ENCODE measurements at places on chromosomes 5 and 9.

DNA sequence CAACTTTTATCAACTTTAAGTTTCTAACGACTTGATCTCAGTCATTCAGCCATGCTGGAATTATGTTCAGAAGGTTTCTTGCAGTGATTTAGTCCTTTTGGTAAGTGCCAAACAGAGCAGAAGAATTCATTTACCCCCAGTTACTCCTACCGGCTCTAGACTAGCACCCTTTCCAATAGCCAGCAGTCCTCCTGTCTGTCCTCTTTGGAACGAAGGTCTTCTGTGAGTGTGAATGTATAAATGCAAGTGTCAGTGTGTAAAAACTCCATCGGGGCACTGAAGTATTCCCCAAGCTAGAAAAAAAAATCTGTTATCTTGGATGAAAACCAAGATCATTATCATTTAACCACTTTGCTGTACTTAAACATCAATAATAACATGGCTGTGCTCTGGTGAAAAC lies 64.4 kb downstream of the GLIS3 start:
- H3K4me3 ChIP-seq, result no peak overlapping the region
- no peaks in the 10 kb centered on the region for H3K27me3 ChIP-seq
- peaks cover 22% of the 10 kb centered on the region for H3K4me1 ChIP-seq
- no peaks in the 10 kb centered on the region for H3K36me3 ChIP-seq

GRCh38 chr9:7121055-7121454 lies 363.3 kb downstream of the KDM4C start:
- no peak for DNase-seq
- H3K4me3 ChIP-seq, result no peak overlapping the region
- H3K36me3 ChIP-seq, result peaks cover 19% of the 10 kb centered on the region
- no peaks in the 10 kb centered on the region for H3K27me3 ChIP-seq

- no peak overlapping the region for H3K27ac ChIP-seq
- no peaks in the 10 kb centered on the region for H3K27me3 ChIP-seq
- no peak for DNase-seq
- H3K4me3 ChIP-seq, result no peak overlapping the region
- peaks cover 10% of the 10 kb centered on the region for H3K36me3 ChIP-seq
Measured at GRCh38 chr9:128061275-128061960, 5.7 kb downstream of the NAIF1 start.

DNA sequence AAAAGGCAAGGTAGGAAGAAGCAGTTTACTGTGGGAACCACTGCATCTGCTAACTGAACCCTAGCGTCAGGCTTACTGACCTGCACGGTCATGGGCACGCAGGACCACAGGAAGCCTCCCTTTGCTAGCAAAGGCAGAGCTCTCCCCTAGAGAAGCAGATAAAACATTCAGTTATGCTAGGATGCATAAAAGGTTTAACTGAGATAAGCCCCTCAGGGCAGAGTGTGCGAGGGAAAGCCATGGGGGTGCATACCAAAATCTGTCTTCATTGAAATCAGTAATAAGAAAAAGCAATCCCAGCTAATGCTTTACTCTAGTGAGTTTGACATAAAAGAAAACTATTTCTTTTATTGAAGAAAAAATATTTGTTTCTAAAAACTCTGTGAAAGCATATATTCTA lies 2403.7 kb upstream of the C9orf72 start:
- H3K27ac ChIP-seq, result no peak overlapping the region
- no peak for DNase-seq
- H3K4me3 ChIP-seq, result no peak overlapping the region

GRCh38 chr9:127539259-127539981 lies 72.7 kb upstream of the STXBP1 start:
- peaks cover 33% of the 10 kb centered on the region for H3K4me1 ChIP-seq
- no peak overlapping the region for H3K4me3 ChIP-seq
- no peak overlapping the region for H3K27ac ChIP-seq

DNA sequence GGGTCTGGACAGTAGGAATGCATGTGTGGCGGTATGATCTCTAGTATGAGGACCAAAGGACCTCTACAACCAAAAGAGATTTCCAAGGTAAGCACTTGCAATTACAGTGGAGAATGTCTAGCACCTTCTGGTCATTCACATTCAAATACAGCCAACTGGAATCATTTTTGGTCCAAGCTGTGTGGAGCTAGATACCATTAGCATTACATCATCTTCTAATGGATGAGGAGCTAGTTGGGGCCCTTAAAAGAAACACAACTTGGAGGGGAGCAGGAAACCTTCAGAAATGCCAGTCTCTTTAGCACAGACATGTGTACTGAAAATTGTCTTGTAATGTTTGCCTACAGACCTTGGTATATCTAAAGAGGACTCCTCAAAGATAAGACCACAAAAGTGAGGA lies 244.7 kb downstream of the BNC2 start:
- no peaks in the 10 kb centered on the region for H3K36me3 ChIP-seq
- H3K27ac ChIP-seq, result no peak overlapping the region
- no peak for DNase-seq
- H3K4me3 ChIP-seq, result no peak overlapping the region
- H3K27me3 ChIP-seq, result no peaks in the 10 kb centered on the region
- H3K4me1 ChIP-seq, result no peaks in the 10 kb centered on the region

DNA sequence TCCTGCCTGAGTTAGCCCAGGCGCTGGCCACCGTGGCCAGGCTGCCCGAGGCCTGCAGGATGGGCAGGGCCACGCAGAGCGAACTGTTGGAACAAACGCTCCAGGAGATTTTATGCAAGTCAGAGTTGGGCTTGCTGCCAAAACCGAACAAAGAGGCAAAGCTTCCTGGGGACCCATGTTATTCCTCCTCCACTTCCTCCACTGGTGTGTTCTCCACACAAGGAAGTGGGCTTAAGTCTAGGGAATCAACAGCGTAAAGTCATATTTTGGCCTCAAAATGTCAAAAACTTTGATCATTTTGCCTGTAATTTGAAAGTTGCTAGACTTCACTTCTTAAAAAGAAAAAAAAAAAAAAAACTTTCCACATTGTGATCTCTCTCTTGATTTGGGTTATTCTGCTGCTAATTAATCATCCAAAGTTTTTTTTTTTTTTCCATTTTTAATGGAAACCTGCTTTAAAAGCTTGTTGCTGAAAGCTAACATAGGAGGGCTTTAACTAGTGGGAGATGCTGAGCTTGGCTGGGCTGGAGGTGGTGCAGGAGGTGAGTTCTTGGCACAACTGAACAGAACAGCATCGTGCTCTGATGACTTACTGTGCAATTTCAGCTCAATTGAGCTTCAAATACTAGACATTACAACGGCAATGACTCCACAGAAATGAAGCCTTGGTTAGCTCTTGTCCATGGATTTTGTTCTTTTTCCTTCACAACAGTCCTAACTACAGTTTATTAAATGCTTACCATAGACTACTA lies 73.0 kb downstream of the PTPDC1 start:
- H3K27ac ChIP-seq, result peak overlapping the region; percentile 96
- peaks cover 17% of the 10 kb centered on the region for H3K4me1 ChIP-seq
- DNase-seq, result peak; percentile 93
- H3K27me3 ChIP-seq, result no peaks in the 10 kb centered on the region
- no peak overlapping the region for H3K4me3 ChIP-seq
- no peaks in the 10 kb centered on the region for H3K36me3 ChIP-seq

Data from MCF 10A (cell line).